ENCODE measurements at places on chromosomes 2 and 18.

- DNase-seq = no peak
These were observed 1.8 kb downstream of the ACVR1 start for GRCh38 chr2:157874348-157874747.

- no peak for DNase-seq
These were observed 126.2 kb downstream of the FSHR start for GRCh38 chr2:49028101-49028500.

- peak; percentile 76 for DNase-seq
These were observed 48.1 kb downstream of the TMEM185B start for GRCh38 chr2:120174963-120175581.

- no peak for DNase-seq
These were observed 32.6 kb upstream of the AGPS start for GRCh38 chr2:177359836-177360595.

GRCh38 chr2:238636269-238637073 lies 209.7 kb downstream of the ASB1 start:
- peak; percentile 86 for DNase-seq

GRCh38 chr2:73984922-73985307 lies 205 bp downstream of the TET3 start:
- no peak for DNase-seq

DNA sequence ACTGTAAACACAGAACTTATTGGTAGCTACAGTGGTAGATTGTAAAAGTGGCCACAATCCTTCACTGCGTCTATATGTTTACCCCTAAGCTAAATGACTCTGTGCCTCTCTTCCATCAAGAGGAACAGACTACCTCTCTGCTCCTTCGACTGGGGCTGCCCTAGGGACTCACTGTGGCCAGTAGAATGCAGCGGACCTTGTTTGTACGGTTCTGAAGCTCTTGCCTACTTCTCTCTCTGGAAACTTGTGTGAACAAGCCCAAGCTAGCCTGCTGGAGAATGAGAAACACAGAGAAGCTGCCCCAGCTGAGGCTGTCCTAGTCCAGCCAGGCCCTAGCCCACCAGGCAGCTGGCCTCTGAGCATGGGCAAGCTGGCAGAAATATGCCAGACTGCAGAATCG lies 140.8 kb upstream of the SLC1A4 start:
- no peak for DNase-seq

- no peak for DNase-seq
These were observed 233.7 kb upstream of the CXCR4 start for GRCh38 chr2:136351684-136352083.

DNA sequence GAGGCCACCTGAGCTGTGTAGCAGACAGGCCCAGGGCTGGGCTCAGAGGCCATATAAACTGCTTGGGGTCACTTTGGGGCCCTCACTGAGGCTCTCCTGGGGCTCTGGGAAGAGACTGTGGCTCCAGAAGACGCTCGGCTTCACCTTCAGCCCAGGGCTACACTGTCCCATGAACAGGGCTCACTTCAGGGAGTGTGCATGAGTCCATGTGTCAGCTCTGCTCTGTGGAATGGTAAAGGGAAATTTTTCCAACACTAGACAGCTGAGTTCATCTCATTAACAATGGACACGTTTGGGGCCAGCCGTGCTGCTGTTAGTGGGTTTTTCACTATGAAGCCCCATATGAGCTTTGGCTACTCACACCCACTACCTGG lies 65.4 kb upstream of the TFCP2L1 start:
- no peak for DNase-seq

DNA sequence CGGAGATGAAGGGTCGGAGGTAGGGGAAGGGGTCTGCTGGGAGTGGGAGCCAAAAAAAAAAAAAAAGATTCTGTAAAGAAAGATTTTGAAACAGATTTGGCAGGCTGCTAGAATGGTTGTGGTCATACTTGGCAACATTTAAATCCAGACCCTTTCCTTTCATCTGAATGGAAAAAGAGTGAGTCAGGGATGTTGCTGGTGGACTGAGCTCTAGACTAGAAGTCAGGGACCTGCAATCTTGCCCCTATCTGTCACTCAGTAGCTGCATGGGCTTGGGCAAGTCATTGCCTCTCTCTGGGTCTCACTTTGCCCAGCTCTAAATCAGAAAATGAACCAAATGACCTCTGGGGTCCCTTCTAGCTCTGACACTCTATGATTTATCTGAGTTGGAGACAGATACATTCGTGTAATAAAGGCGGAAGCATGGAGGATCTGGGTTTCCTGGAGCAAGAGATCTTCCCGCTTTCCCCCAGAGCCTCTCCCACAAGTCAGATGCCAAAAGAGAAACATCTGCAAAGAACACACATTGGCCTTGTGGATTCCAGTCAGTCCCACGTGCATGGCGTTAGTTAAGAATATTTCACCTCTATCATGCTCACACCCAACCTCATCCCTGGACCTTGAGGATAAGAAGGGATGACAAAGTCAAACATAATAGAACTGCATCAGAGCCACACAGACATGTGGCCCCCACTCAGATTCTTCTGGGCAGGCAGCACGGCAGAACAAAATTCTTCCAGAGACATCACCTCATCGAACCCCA lies 58.5 kb downstream of the ADD2 start:
- peak; percentile 56 for DNase-seq

- no peak for DNase-seq
These were observed 20.9 kb downstream of the CD8A start for GRCh38 chr2:86769838-86770237.

GRCh38 chr2:230946429-230947234 lies 21.6 kb upstream of the GPR55 start:
- DNase-seq = no peak

DNA sequence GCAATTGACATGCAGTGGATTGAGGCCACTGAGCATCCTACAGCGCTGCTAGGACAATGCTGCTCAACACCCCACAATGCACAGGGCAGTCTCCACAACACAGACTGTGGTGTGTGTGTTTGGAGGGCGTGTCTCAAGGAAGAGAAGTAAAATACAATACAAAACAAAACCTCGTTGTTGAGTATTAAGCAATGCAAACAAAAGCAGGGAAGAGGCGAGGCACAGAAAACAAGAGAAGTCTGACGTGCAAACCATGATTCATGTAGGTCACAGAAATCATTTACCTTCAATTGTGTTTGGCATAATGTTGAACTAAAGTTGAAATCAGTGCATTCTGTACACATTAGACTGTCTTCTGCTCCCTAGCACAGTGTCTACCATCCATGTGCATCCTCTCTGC lies 260.9 kb downstream of the PHLPP1 start:
- DNase-seq = no peak

- no peak for DNase-seq
These were observed 11.4 kb upstream of the CETN1 start for GRCh38 chr18:568731-569130.

GRCh38 chr2:72627083-72627482 lies 198.8 kb downstream of the EXOC6B start:
- no peak for DNase-seq

- peak; percentile 55 for DNase-seq
These were observed 165.6 kb upstream of the SERTAD2 start for GRCh38 chr2:64819361-64819760.

DNA sequence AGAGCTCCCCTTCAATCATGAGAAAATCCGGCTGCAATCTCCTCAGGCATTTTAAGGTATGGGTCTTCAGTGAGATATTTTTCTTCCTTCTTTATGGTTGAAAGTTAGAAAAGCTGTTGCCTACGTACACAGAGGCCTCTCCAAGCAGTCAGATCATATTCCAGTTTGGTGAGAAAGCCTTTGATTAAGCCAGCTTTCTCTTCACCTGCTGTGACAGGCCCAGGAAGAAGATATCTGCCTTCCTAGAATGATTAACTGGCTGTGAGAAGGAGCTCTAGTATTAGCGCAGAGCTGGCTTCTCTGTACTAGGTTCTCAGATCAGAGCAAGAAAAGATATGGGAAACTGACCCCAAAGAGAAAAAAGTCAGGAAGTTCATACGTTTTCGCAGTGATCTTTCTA lies 585.0 kb upstream of the CHAC2 start:
- DNase-seq = no peak

- DNase-seq = no peak
These were observed 36.4 kb upstream of the GAREM2 start for GRCh38 chr2:26136451-26136850.

GRCh38 chr2:6841537-6842287 lies 24.0 kb downstream of the CMPK2 start:
- DNase-seq = no peak

- peak; percentile 72 for DNase-seq
These were observed 114.1 kb upstream of the NDUFV2 start for GRCh38 chr18:8988260-8988871.

DNA sequence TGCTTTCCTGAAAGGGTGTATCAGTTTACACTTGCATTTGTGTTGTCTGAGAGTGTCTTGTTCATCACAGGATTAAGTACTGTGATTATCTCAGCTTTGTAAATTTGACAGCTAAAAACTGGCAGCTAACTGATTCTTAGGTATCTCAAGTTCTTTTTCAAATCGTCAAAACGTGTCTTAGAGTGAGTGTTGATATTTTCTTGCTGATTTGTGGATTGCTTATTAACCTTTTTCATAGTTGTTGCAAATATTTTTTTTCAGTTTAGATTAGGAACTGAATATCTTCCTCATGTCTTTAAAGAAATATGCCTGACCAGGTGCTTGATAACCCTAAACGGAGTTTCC lies 41.9 kb downstream of the LRRFIP1 start:
- no peak for DNase-seq

- DNase-seq = no peak
These were observed 62.5 kb upstream of the POMC start for GRCh38 chr2:25230948-25231311.

GRCh38 chr2:181724662-181725061 lies 44.3 kb upstream of the NEUROD1 start:
- DNase-seq = no peak

- no peak for DNase-seq
These were observed 207.2 kb downstream of the ATAD2B start for GRCh38 chr2:23719716-23720115.

GRCh38 chr18:33355263-33355662 lies 85.3 kb downstream of the CCDC178 start:
- DNase-seq = no peak

DNA sequence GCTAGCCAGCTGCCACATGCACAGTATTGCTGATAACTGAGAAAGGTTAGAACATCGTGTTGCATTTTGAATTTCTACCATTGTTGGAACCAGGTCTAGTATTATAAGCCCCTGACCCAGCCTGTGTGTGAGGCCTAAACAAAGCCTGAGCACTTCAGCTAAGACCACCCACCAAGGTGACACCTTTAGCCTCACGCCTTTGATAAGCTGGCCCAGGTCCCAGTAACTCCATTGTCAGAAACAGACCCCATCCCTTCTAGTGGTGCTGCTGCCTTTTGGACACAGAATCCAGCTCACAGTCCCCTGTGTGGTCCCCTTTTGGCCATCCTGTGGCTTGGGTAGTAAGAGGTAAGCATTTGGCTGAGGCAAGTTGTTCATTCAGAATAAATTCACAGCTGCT lies 1.6 kb downstream of the ELMOD3 start:
- DNase-seq = no peak

GRCh38 chr2:174632841-174633622 lies 35.4 kb upstream of the WIPF1 start:
- DNase-seq = peak; percentile 31

DNA sequence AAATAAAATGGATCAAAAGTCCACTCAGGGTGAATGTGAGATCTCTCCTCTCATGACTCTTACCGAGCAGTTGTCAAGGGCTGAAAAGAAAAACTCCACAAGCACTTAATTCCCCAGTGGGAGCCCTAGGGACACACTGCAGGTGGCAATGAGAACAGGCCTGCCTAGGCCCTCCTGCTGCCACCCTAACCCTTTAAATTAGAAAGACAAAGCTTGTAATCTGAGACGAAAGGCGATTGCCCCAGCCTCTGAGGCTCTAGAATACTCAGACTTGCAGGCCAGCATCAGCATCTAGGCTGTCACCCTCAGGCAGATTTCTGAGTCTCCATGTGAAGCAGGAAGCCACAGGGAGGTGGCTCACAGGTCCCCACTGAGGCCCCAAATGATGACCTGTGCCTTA lies 457.0 kb upstream of the MYT1L start:
- no peak for DNase-seq

GRCh38 chr2:235041221-235041917 lies 89.6 kb downstream of the SH3BP4 start:
- DNase-seq = no peak

DNA sequence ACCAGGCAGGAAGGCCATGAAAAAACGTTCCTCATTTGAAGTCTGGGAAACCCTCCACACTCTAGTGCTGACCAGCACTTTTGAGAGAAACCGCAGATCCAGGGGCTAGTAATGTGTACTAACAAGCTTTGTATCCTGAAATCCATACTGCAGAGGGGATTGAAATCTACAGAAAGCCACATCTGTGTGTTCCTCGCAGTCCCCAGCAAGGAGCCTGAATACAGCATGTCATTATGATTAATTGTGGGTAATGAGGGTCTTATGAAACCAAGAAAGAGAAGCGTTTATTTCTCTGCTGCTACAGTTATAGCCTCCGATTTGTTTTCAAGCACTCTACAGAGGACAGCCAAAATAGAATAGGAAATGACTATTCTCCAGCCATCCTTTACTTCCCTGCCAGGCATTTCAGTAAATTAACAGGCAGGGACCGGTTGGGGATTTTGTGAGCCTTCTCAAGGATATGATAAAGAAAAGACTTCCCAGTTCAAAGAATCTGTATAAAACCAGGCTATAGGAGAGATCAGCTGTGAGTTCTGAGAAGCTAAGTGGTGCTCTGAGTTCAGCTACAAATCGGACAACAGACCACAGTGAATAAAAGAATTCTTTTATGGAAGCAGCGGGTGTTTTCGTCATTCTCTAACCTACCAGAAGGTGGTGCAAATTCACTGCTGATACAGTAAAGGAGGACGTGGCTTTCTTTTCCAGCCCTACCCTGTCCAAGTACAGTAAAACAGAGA lies 133.4 kb downstream of the INSIG2 start:
- peak; percentile 82 for DNase-seq

DNA sequence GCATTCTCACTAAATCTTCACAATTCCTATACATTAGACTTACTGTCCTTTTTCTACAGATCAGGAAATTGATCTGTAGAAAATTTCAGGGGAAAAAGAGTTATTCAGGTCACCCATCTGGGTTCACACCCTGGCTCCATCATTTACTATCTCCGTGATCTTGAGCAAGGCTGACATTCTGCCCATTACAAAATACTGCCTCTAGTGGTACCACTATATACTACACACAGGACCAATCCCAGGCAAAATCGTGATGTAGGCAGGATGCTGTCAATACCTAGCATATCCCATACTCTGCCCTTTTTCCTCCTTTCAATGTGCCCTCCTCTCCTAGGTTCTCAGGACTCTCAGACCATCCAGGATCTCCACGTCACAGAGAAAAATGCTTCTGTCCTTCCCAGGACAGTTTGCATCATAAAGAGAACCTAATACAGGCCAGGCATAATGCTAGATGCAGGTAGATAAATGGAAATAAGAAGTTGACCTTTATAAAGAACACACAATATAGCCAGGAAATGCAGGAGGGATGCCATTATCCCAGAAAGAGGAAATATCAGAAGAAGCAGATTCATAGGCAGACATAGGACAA lies 101.9 kb downstream of the CDH20 start:
- peak; percentile 19 for DNase-seq

All from fibroblast of mammary gland (primary cell).